Stomach (tissue), 19 donors: ENCODE measurements at places on chromosomes 16 and 17. TPM values are rescaled to one million over a fixed set of nuclear protein-coding genes. Genes with fewer than 3 reads are reported as not detected.

The TERB1 gene
- total RNA-seq, result not detected

The CPHXL2 gene
- not detected for total RNA-seq

The LPO gene
- not detected for total RNA-seq

The MYH8 gene
- total RNA-seq, result not detected

The CCL2 gene
- 29.9 TPM for total RNA-seq

The TBC1D3C gene
- total RNA-seq, result not detected

The DHRS7C gene
- total RNA-seq, result not detected

The HS3ST2 gene
- not detected for total RNA-seq

The TBC1D28 gene
- not detected for total RNA-seq

The HSD11B2 gene
- not detected for total RNA-seq
